ENCODE measurements at places on chromosomes 2 and 18.

DNA sequence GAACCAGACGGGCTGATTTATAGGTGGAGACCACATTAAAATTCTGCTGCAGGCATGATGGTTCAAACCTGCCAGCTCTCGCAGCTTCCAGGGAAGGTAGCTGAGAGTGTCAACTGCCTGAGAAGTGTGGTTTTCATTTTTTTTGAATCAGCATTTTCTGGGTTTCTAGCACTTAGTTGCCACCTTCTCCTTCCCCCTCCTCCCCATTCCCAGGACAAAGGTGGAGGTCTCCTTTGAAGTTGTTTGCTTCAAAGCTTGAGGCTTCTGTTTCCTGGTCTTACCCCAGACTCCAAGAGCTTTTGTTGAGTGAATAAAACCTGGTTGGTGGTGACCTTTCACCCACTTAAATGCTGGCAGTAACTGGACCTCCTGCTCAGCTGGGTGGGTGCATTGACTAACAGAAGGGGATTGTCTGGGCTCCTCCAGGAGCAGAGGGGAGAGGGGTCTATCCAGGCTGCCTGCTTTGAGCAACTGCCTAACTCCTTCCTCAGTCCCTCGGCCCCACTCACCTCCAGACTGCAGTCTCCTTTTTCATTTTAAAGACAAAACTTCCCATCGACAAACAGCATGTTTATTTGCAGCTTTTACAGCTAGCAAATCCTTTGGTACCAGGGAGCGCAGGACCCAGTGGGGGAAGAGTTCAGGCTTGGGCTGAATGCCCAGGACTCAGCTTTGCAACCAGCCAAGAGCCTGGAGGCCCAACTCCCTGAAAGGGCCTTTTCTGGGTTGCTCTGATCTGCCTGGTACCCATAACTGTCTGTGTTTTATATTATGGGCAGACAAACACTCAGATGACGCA lies 3.5 kb downstream of the RHOB start:
- DNase-seq, result no peak

GRCh38 chr2:3827673-3828575 lies 124.5 kb downstream of the DCDC2C start:
- peak; percentile 15 for DNase-seq

GRCh38 chr18:22988208-22988607 lies 55.1 kb downstream of the RBBP8 start:
- no peak for DNase-seq

GRCh38 chr2:97992836-97993825 lies 2.6 kb downstream of the TMEM131 start:
- DNase-seq, result peak; percentile 10

GRCh38 chr2:133841900-133842299 lies 273.6 kb upstream of the NCKAP5 start:
- DNase-seq, result no peak

GRCh38 chr2:64221935-64222334 lies 77.7 kb upstream of the PELI1 start:
- DNase-seq, result no peak

DNA sequence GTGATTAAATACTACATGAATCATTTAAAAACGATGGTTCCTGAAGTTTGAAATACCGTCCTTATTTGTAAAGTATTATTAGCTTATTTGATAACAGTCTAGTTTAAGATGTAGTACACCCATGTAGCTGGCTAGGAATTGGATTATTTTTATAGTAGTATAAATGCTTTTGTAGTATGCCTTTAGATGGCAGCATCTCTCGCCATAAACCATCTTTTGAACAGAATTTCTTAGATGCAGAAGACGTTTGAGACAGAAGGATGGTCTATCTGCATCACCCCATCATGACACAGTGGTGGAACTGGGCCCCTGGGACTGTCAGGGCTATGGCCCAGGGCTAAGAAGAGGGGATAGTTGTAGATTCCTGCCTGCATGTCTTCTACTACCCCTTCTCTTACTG lies 152.7 kb downstream of the WDSUB1 start:
- no peak for DNase-seq

DNA sequence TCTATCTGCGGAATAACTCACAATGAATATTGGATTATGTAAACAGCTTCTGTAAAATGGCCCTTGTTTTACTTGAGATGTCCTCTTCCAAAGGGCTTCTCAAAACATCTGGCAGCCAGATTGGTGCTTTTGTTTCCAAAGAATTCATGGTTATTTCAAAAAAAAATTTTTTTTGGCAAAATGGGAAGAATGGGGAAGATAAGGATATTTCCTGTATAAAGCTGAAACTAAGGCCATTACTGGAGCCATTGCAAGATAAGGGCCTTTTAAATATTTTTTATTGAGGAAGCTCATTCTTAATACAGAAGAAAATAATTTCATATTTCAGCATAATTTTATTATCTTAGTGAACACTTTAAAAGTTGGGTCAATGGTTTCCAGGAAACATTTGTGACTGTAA lies 259.1 kb downstream of the GALNT13 start:
- no peak for DNase-seq

GRCh38 chr2:74764429-74765272 lies 69.3 kb upstream of the HK2 start:
- no peak for DNase-seq

GRCh38 chr2:119149611-119150010 lies 8.9 kb downstream of the C1QL2 start:
- DNase-seq, result no peak

DNA sequence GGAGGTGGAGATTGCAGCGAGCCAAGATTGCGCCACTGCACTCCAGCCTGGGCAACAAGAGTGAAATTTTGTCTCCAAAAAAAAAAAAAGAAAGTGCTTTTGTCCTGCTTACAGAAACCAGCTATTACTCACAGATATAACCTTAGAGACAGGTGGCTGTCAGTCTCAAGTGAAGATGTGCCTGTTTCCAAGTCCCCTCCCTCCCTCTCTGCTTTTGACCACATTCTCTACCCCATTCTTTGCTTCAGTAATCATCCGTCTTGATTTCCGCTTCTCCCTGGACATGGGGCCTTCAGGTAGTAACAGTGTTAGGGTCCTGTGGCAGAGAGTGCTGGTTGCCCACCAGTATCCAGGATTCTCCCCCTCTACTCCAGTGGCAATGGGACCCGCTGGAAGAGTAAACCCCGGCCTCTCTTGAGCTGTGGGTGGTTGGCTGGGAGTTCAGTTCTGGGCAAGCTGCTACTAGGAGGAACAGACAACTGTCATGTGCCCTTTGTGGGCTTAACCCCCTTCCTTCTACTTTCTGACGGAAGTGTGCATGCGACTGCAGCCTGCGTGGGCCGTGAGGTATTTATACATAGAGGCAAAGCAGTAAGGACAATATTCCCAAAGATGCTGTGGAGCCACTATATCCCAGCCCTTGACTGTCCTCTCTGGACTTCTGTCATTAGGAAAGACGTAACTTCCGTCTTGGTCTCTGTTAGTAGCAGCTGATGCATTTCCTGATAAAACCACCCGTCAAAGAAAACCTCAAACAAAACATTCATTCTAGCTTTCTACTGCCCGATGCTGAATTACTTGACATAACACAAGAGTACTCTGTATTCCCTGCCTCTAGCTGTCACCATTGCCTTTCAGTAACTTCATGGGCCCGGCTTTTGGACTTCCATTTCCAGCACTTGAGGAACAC lies 17.8 kb downstream of the PDCL3 start:
- DNase-seq, result no peak

DNA sequence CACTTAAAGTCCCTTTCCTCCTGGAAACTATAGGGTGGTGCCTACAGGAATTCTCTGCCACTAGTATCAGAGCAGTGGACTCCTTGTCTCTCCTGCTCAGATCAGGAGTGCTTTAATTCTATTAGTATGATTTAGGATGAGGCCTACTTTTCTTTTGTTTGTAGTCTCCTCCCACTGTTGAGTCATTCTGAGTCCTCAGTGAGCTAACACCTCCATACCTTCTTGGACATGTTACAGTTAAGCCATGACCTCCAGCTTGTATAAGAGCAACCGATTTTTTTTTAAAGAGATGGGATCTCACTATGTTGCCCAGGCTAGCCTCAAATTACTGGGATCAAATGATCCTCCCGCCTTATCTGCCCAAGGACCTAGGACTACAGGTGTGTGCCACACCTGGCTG lies 48.7 kb upstream of the OTOF start:
- DNase-seq, result no peak

- no peak for DNase-seq
These were observed 30.6 kb upstream of the SPP2 start for GRCh38 chr2:234019896-234020295.

- DNase-seq, result no peak
These were observed 23.6 kb upstream of the NEB start for GRCh38 chr2:151757861-151758260.

- DNase-seq, result no peak
These were observed 440.2 kb upstream of the ST6GAL2 start for GRCh38 chr2:107325981-107326786.

DNA sequence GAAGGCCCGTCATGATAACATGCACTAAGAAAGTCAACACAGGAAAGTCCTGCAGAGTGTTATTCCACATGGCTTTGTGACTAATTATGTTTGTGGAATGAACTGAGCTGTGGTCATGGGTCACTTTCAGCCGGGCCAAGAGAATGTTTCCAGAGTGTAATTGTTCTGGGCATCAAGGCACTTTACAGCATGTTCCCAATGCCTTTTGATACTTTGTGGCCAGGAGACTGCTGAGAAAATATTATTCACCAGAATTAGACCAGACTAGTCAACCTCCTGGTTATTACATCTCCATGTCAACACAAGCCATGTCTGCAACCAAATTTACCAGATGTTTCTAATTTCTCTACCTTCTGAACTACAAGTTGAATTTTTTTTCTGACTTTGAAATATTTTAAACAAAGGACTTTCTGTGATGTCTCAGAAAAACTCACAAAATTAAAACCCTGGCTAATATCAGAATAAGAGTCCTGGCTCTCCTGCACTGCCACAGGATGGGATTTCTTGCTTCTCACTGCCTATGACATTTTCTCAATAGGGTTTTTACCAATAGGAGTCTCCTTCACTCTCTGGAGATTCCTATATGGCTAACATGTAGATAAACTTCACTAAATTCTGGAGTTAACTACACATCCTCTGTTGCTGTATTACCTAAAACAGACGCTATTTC lies 90.6 kb upstream of the WDR75 start:
- no peak for DNase-seq

- no peak for DNase-seq
These were observed 44.6 kb downstream of the TBC1D8 start for GRCh38 chr2:101106453-101107181.

Measured in NCI-H1048 (cell line).